ENCODE measurements at places on chromosomes 6 and 20.
A peak's percentile ranks its signal among the peaks of the same experiment; 100 is the strongest.

GRCh38 chr6:113493991-113494390 is 363.2 kb upstream of the MARCKS start:
- DNase-seq: no peak

DNA sequence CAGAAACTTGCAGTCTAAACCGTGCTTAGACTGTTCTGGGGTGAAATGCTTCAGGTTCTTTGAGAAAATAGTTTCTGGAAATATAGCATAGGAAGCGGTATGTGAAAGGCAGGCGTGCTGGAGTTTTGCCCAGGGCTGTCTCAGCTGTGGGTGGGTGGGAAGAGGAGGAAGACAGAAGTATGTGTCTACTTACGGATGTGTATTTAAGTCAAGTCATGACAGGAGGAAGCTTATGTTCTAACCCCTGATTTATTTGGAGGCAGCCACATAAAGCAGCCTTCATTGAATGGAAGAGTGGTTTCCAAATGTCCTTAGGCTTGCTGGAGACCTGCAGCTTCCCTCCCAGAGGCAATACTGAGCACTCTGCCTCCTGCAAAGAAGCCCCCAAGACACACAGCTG is 345.8 kb upstream of the PRND start:
- peak; percentile 74 for DNase-seq

- DNase-seq: no peak
Observed at GRCh38 chr6:167558246-167559177, 233.6 kb downstream of the TTLL2 start.

DNA sequence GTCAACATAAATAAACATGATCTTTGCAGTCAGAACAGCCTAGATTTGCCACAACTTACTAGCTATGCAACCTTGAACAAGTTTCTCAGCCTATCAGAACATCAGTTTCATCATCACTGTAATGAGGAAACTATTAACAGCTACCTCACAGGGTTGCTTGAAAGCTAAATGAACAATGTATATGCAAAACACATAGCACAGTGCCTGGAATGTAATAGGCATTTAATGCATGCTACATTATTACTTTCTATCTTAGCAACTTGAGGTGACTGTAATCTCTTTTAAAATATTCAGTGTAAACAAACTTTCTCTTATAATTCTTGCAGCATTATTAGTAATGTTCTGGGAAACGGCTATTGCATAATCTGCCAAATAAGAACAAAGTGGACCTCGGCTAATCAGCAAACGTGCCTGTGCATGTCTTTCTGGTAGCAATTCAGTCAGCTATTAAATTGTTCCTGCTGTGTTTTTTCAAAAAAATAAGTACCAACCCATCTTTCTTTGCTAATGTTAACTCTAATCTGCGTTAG is 61.5 kb downstream of the SYNE1 start:
- peak; percentile 56 for DNase-seq

DNA sequence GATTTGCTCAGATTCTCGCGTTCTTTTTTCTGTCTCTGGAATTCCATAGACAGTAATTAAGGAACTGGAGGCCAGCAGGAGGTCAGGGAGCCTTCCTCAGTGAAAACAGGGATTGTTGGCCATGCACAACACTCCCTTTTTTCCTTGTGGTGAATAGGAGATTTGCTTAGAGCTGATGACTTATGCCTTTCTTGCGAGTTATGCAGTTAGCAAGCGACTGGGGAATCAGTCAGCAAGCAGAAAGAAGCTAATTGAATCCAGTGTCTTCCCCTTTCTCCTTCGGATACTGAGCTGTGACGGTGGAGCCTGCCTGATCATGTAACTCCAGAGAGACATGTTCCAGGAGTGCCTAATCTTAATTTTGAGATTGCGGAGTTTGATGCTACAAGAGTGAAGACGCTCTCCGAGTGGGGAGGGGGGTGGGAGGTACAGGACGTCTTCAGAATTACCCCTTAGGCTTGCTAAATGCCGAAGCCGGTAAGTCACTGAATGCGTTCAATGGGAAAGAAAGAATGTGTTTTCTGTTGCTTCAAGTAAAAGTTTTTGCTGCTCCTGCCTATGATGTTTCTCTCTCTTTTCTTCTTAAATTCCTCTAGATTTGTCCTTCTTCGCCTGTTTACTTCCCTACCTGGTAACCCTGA is 165.9 kb downstream of the SASH1 start:
- no peak for DNase-seq

GRCh38 chr6:168361766-168362165 is 42.2 kb upstream of the DACT2 start:
- no peak for DNase-seq

DNA sequence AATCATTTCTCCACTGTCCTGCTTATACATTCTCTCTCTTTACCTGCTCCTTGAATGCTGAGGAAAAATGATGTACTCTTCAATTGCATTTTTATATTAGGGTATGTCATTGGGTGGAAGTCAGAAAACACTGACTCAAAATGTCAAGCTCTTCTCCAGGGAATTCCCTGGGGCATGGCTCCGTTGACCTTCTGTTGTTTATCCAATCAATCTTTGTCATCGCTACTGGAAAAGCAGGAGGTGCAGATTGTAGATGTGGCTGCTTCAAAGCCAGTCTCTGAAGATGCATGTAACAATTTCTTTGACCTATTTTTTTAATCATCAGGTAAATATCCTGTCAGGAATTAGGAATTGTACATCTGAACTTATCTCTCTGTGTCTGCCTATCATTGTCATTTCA is 63.9 kb upstream of the TENT5A start:
- no peak for DNase-seq

- peak; percentile 78 for DNase-seq
Observed at GRCh38 chr6:154868143-154868594, 126.9 kb upstream of the TIAM2 start.

GRCh38 chr6:130359736-130360135 is 6.1 kb upstream of the TMEM200A start:
- no peak for DNase-seq

DNA sequence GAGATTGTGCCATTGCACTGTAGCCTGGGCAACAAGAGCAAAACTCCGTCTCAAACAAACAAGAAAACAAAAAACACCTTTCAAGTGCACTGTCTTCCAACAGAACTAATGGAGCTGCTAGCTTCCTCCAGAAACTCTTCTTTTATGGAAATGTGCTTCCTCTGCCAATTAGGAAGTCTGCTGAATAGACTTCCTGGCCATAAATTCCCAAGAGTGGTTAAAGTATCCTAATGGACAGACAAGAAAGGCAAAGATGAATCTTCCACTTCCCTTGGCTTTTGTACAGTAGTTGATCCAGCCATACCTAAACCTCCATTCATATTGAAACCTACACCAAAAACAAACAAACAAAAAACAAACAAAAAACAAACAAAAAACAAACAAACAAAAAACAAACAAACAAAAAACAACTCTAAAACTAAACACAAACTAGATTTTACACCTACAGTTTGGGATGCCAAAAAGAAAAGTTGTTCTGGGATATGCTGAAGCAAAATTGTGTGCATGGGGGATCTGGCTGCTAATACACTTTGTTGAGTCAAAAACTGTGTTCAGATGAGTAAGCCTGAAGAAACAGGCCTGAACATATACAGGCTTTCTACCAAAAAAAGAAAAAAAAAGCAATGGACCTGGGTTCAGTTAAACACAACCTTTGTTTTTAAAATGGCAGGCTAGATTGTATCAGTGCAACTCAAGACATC is 59.8 kb upstream of the CARMIL1 start:
- DNase-seq: no peak

Measured in hematopoietic multipotent progenitor cell treated with erythropoietin and hydrocortisone succinate and interleukin-3 and kit ligand, for 4 days (in vitro differentiated cells).